ENCODE measurements at places on chromosomes 11 and 22. TPM values are rescaled to one million over a fixed set of nuclear protein-coding genes. Genes with fewer than 3 reads are reported as not detected.

TCF20 gene
- 56.5 TPM for total RNA-seq

PIWIL4 gene
- total RNA-seq = 11.6 TPM

CD81 gene
- 350 TPM for total RNA-seq

TRPM5 gene
- total RNA-seq = 0.46 TPM

APOA5 gene
- not detected for total RNA-seq

VWCE gene
- 5.4 TPM for total RNA-seq

OR51B5 gene
- not detected for total RNA-seq

POTEH gene
- not detected for total RNA-seq

INPP5J gene
- total RNA-seq = 8.7 TPM

GP1BB gene
- total RNA-seq = 1.9 TPM

MPEG1 gene
- total RNA-seq = not detected

NXPE1 gene
- total RNA-seq = 0.27 TPM

NOX4 gene
- total RNA-seq = 3.7 TPM

C11orf42 gene
- total RNA-seq = not detected

NAV2 gene
- total RNA-seq = 54.2 TPM

ABCG4 gene
- 1.3 TPM for total RNA-seq

BIRC3 gene
- total RNA-seq = 2.8 TPM

Measured in type B pancreatic cell (in vitro differentiated cells).